ENCODE measurements at places on chromosomes 12 and 14.

DNA sequence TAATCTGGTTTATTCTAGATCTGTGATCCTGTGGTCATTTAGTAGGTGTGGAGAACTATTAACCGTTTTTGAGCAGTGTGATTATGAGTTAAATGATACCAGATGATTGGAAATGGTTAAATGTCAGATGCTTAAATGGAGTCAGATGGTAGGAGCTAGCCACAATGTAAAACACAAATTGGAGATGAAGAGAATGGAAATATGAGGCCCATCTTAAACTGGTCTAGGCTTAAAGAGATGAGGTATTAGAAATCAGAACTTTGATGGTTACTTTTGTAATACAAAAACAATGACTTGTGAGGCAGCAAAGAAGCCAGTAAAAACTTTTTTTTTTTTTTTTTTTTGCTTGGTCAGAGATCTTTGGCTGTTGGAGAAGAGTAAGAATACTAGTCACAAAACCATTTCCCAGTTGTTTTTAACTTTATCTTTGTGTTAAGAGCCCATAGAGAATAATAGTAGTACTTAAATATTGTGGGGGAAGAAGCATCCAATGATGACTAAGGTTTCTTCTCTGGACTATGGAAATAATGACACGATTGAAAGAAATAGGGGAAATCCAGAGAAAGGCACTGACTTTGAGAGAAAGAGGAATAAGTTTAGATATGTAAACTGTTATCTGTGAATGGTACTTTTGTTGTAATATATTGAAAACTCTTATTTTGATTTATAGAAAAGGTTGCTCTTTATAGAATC is 95.9 kb downstream of the WNK1 start:
- DNase-seq: no peak

GRCh38 chr14:69572030-69572840 is 2.4 kb downstream of the CCDC177 start:
- no peak for DNase-seq

DNA sequence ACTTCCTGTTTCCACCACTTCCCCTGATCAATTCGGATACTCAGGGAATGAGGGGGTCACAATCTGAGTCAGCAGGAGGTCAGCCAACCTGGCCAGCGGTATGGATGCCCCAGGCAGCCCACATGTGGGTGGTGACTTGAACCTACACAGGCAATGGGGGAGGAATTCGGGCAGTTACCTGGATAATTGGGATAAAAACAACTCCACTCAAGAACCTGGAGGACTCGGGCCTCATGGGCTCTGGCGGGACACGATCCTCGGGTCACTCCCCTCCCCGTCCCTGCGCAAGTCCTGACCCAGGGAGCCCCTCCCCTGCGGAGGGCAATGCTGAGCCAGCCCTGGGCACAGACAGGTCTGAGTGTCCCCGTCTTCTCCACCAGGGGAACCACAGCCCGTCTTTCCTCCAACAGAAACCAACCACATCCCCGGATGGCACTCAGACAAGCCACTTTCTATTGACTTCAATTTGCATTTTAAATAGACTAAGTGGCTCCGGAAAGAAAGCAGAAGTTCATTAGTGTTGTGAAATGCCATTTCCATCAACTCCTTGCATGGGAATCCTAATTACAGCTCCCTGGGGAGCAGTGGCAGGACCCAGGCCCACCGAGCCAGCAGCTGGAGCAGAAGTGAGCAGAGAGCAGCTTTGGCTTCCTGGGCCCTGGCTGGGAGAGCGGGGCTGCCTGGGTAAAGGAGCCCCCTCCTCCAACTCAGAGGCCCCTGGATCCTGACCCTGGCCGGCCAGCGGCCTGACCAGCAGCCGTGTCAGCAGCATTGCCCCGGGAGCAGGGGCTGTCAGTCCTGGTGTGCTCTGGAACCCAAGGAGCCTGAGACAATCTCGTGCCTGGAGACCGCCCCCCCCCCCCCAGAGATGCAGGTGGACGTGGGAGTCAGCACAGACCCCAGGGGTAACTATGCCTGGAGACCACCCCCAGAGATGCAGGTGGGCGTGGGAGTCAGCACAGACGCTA is 374.1 kb downstream of the ADGRD1 start:
- DNase-seq: no peak

DNA sequence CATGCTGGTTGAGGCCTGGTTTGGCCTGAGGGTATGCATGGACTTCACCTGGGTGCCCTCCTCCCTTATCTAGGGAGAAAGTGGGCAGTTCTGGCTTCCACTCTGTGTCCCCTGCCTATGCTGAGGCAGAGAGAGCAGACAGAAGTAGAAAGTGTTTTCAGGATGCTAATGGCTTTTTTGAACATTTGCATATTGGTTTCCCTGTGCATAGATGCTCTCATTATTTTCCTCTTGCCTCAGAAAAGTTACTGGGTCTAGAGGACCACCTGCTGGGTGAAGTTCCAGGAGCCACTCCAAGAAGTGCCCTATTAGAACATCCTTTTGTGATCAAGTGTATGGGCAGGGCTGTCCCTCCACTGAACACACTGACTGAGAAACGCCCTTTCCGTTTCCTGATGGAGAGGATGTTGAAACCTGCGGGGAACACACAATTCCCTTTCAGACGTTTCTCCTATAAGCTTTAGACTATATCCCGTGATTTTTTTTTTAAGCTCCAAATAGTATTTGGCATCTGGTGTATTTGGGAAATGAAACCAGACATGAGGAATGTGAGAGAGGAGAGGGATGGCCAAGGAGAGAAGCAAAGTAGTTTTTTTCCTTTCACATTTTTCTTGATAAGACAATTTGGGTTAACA is 66.6 kb downstream of the DAAM1 start:
- no peak for DNase-seq

DNA sequence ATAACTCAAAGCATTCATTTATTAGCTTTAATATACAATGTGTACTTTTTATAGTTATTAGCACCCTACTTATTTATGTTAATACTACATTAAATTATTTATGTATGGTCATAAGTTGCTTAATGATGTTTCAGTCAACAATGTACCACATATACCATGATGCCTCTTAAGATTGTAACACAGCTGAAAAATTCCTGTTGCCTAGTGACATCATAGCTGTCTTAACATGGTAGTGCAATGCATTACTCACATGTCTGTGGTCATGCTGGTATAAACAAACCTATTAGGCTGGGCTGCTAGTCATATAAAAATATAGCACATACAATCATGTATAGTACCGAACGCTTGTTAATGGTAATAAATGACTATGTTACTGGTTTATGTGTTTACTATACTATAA is 120.4 kb downstream of the ANO6 start:
- no peak for DNase-seq

- no peak for DNase-seq
These were observed 100.8 kb upstream of the BBS10 start for GRCh38 chr12:76449016-76449415.

DNA sequence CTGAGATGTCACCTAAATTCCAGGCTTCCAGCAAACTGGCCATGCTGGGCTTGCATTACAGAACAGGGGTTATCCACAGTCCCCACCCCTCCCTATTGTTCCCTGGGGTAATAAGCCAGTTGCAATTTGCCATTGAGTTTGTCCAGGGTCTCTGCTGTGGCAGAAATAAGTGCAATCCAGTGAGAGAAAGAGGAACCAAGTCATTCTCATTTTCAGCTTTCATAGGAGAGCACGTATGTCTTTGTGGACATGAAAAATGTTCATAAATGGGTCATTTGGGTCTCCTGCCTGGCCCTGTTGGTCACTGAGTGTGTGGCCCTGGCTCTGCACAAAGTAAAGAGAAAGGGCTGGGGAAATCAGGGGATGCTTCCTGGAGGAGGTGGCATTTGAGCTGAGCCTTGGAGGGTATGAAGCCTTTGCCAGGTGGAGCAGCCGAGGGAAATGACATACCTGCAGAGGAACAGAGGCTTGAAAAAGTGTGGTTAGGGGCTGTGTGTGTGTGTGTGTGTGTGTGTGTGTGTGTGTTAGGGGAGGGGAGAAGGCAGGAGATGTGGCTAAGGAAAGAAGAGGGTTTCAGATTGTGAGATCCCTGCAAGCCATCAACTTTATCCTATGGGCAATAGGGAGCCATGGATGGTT is 29.3 kb downstream of the CMKLR1 start:
- DNase-seq: no peak

- DNase-seq: no peak
These were observed 47.8 kb upstream of the MED13L start for GRCh38 chr12:116325336-116325664.

DNA sequence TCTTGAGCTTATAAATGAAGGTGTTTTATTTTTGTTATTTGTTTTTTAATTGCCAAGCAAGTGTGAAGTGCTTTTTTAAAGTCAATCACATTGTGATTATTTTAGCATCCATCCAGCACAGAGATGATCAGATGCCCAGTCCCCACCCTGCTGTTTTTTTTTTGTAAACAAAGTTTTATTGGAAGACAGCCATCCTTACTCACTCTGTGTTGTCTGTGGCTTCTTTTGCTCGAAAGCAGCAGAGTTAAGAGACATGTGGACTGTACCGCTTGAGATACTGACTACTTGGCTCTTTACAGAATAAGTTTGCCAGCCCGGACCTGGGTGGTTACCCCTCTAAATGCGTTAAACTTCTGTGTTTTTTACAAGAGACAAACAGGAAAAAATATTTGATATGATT is 30.9 kb upstream of the AMN start:
- no peak for DNase-seq

GRCh38 chr14:72513965-72514659 is 379.8 kb downstream of the DPF3 start:
- no peak for DNase-seq

DNA sequence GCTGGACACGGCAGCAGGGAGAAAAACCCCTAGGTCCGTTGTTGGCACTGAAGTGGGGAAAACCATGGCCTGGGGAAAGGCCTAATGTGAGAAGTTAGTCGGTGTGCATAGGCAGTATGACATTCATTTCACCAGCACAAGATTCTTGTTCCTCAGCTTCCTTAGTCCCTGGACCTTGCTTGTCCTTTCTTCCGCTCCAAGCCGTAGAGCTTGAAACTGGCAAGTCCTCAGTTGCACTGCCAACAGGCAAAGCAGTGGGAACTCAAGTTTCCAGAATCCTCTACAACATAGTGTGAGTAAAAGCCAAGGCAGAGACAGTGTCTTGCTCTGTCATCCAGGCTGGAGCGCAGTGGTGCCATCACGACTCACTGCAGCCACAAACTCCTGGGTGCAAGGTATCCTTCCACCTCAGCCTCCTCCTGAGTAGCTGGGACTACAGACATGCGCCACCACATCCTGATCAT is 138.5 kb upstream of the AMIGO2 start:
- DNase-seq: no peak

DNA sequence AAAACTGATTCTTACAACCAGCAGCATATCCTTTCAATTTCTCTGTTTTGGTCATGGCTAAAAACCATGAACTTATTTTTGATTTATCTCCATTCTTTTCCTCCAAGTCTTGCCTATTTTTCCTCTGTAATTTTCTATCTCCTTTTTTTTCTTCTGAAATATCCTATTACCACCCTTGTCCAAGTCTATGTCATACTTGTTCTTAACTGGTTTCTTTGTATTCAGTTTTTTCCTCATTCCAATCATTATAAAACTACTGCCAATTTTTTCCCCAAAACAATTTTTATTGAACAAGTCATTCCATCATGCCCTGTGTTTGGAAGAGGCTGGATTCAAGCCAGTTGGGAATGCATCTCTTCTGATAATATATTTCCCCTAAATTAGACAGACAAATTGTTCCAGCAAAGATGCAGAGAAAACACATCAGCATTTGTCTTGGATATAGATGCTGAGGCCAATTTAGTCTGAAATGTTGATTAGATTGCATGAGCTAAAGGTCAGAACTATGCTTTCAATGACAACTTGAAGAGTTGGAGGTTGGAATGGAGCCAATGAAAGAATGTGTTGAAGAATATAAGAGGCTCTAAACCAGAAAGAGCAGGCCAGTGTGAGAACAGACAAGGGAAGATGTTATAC is 30.7 kb downstream of the OTOGL start:
- DNase-seq: no peak

DNA sequence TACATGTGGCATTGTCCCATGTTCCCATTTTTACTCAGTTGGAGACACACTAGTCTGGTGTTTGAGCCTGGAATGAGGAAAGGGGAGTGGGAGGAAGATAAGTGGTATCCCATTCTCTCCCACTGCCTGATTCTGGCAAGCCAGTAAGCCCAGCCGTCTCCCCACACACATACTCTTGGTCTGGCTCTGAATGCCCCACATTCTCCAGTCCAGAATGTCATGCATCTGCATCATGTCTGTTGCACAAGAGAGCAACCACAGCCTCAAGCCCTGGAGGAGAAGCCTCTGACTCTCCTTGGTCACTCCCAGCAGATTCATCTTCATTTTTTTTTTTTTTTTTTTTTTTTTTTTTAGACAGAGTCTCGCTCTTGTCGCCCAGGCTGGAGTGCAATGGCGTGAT is 48.0 kb downstream of the DRAM1 start:
- DNase-seq: no peak

GRCh38 chr12:15497671-15498292 is 175.5 kb downstream of the PTPRO start:
- no peak for DNase-seq

DNA sequence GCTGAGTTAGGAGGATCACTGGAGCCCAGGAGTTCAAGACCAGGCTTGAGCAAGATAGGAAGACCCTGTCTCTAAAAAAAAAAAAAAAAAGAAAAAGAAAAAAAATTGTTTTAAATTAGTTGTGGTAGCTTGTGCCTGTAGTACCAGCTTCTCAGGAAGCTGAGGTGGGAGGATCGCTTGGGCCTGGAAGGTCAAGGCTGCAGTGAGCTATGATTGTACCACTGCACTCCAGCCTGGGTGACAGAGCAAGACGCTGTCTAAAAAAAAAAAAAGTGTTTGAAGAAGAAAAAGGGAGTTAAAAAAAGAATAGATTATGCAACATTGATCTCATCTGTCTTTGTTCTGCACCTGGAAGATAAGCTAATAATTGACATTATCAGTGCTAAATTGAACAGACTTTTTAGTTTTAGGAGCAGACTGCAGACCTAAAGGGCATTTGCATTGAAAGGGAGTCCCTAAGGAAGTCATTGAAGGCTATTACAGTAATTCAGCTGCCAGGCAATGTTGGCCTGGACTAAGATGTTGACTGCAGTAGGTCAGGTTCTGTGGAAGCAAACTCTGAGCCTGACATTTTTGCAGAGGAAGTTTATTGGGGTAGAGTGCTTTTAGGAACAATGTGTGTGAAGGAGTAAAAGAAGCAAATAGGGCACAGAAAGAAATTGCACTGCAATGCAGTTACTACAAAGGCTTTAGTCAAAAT is 215.8 kb downstream of the PCNX1 start:
- DNase-seq: no peak

- peak; percentile 15 for DNase-seq
These were observed 31.9 kb downstream of the GUCY2C start for GRCh38 chr12:14664434-14665023.

GRCh38 chr14:49945448-49946319 is 52.8 kb downstream of the ARF6 start:
- no peak for DNase-seq

GRCh38 chr14:91128699-91129098 is 14.8 kb downstream of the DGLUCY start:
- DNase-seq: no peak

DNA sequence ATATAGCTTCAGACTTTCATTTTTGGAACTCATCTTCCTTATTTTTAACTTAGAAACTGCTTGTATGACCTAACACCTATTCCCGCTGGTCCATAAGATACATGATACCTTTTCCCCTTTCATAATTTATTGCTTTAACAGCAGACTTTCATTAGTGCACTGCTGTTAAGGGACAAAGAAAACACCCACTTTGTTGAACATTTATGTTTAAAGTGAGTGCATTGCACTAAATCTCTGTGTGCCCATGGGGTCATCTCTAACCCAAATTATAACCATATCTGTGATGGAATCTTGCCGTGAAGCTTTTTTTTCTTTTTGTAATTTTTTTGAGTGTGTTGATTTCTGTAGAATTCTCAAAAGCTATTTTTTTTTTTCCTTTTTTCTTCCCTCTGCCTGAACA is 261.8 kb downstream of the TMTC2 start:
- DNase-seq: no peak
